ENCODE measurements at places on chromosomes 7 and 10. TPM values are rescaled to one million over a fixed set of nuclear protein-coding genes. Genes with fewer than 3 reads are reported as not detected.

DNA sequence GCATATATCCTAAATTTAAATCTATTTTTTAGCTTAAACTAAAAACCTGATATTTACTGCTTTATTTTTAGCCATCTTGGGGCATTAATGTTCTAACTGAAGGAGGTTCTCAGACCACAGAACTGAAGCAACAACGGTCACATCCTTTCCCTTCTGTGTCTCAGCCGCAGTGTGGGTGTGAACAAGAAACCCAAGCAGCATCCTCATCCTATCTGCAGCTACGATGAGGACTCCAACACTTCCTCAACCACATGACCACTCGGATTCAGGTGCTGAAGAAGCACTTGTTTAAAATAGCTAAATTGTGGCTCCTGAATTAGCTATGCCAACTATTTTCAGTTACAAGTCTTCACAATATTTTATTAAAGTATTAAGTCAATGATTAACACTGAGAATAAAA lies 5.3 kb downstream of the ESYT2 start:
- H3K27ac ChIP-seq: no peak overlapping the region
- H3K4me3 ChIP-seq: no peak overlapping the region
- DNase-seq: no peak
- H3K4me1 ChIP-seq: peaks cover 6% of the 10 kb centered on the region
- no peaks in the 10 kb centered on the region for H3K27me3 ChIP-seq

GRCh38 chr10:3484306-3485056 lies 300.5 kb downstream of the KLF6 start:
- no peaks in the 10 kb centered on the region for H3K27me3 ChIP-seq
- no peak for DNase-seq
- H3K27ac ChIP-seq: no peak overlapping the region
- H3K36me3 ChIP-seq: no peaks in the 10 kb centered on the region
- peaks cover 17% of the 10 kb centered on the region for H3K4me1 ChIP-seq
- H3K4me3 ChIP-seq: no peak overlapping the region

The MYH16 gene
- polyA plus RNA-seq: 0.01 TPM

- DNase-seq: no peak
- H3K4me1 ChIP-seq: no peaks in the 10 kb centered on the region
- no peak overlapping the region for H3K27ac ChIP-seq
Observed at GRCh38 chr7:6460303-6460702, 12.5 kb upstream of the DAGLB start.

The CTAGE8 gene
- 11.2 TPM for polyA plus RNA-seq

The BTBD16 gene
- 0.79 TPM for polyA plus RNA-seq

DNA sequence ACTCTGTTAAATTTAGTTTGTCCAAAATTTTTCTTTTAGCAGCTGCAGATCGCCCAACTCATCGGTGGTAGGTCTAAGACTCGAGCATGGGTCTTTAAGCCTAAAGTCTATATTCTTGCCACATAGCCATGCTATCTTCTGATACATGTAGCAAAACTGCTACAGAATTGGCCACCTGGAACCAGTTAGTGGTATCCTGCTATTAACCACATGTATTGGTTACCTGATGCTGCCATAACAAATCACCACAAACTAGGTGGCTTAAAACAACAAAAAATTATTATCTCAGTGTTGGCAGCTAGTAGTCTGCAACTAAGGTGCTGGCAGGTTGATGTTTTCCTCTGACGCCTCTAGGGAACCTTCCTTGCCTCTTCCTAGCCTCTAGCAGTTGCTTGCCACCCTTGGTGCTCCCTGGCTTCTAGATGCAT lies 96.7 kb upstream of the PIK3CG start:
- no peaks in the 10 kb centered on the region for H3K36me3 ChIP-seq
- H3K27ac ChIP-seq: no peak overlapping the region
- no peaks in the 10 kb centered on the region for H3K27me3 ChIP-seq
- no peak for DNase-seq
- no peak overlapping the region for H3K4me3 ChIP-seq

GRCh38 chr10:109504401-109504800 lies 418.9 kb downstream of the XPNPEP1 start:
- H3K36me3 ChIP-seq: no peaks in the 10 kb centered on the region
- no peaks in the 10 kb centered on the region for H3K4me1 ChIP-seq
- no peak overlapping the region for H3K4me3 ChIP-seq
- no peaks in the 10 kb centered on the region for H3K27me3 ChIP-seq
- H3K27ac ChIP-seq: no peak overlapping the region

The CYP2C19 gene
- polyA plus RNA-seq: 26.9 TPM

- peaks cover 6% of the 10 kb centered on the region for H3K4me1 ChIP-seq
- peak overlapping the region; percentile 85 for H3K27ac ChIP-seq
- peak overlapping the region; percentile 60 for H3K4me3 ChIP-seq
Observed at GRCh38 chr10:45000138-45000751, 478 bp upstream of the ZNF22 start.

DNA sequence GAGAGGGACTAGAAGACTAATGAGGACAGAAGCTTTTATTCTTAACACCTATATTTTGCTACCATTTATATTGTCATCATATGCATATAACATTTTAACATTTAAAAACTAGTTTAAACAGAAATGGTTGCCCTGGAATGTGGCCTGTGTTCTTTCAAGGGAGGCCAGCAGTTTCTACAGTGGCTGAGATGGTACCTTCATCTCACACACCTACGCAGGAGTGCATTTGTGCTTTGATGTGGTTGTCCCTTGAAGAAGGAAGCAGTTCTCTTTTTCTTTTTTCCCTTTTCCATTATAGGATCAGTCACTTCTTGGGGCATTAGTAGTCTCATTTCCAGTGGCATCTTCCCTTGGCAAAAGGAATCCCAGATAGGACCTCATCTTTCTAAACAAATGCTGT lies 38.9 kb downstream of the KIAA1217 start:
- H3K36me3 ChIP-seq: peaks cover 4% of the 10 kb centered on the region
- DNase-seq: no peak
- H3K4me1 ChIP-seq: no peaks in the 10 kb centered on the region
- H3K27me3 ChIP-seq: no peaks in the 10 kb centered on the region

DNA sequence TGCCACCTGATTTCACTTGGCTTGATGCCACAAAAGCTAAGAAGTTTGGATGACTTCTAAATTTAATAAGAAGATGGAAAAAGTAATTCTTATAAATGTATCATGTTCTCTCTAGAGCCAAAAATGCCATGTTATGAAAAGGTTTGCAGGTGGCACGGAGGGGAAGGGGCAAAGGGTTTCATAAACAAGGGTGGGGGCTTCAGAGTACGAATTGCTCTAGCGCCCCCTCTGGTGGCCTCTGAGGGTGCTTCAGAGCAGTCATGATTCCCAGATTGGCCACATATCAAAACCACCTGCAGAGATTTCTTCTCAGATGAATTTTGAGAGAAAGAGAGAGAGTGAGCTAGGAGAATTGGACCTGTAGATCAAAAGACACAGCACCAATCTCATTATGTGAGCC lies 208.6 kb upstream of the YAE1 start:
- peaks cover 8% of the 10 kb centered on the region for H3K27me3 ChIP-seq
- DNase-seq: no peak
- H3K27ac ChIP-seq: no peak overlapping the region
- no peak overlapping the region for H3K4me3 ChIP-seq
- no peaks in the 10 kb centered on the region for H3K4me1 ChIP-seq
- no peaks in the 10 kb centered on the region for H3K36me3 ChIP-seq

The CALY gene
- 6.8 TPM for polyA plus RNA-seq

GRCh38 chr7:155809332-155809946 lies 2.8 kb downstream of the SHH start:
- H3K27ac ChIP-seq: peak overlapping the region; percentile 98
- H3K4me3 ChIP-seq: peak overlapping the region; percentile 82
- no peaks in the 10 kb centered on the region for H3K36me3 ChIP-seq
- peaks cover 43% of the 10 kb centered on the region for H3K4me1 ChIP-seq
- peaks cover 90% of the 10 kb centered on the region for H3K27me3 ChIP-seq

DNA sequence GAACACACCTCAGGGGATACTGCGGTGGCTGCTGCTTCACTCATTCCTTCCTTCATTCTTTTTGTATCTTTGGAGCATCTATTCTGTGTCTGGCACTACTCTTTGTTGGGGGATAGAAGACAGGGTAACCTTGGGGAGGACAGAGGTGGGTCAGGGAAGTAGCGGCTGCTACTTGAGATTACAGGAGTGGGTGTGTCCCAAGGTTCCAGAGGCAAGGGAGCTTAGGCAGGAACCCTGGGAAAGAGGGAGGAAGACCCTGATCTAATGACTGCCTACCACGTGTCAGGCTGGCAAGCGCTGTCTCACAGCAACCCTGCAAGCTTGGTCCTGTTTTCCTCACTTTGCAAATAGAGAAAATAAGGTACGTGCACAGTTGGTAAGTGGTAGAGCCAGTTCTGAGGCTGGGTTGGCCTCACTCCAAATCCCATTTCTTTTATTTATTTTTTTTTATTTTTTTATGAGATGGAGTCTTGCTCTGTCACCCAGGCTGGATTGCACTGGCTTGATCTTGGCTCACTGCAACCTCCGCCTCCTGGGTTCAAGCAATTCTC lies 985.9 kb upstream of the ZNF722 start:
- H3K4me3 ChIP-seq: no peak overlapping the region
- H3K27me3 ChIP-seq: no peaks in the 10 kb centered on the region
- H3K4me1 ChIP-seq: no peaks in the 10 kb centered on the region
- no peak for DNase-seq

The FKBP6 gene
- 0.04 TPM for polyA plus RNA-seq

DNA sequence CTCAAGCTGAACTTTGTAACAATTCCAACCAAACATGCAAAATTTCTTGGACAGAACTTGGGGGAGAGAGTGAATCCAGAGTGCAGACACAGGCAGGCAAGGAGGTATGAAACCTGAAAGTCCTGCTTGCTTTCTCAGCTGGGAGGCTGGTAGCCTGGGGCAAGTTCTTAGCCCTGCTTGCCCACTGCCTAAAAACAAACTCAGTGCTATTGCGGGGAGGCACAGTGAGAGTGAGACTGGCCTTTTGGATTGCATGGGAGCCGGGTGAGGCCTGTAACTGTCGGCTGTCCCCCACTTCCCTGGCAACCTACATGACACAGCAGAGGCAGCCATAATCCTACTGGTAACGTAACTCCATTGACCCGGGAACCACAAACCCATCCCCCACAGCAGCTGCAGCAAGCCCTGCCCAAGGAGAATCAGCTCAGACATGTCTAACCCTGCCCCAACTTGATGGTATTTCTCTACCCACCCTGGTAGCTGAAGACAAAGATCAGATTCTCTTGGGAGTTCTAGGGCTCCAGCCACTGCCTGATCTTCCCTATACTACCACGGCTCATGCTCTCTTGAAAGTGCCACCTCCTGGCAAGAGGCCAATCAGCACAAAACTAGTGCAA lies 663.6 kb downstream of the GRM8 start:
- H3K27me3 ChIP-seq: no peaks in the 10 kb centered on the region
- H3K4me3 ChIP-seq: no peak overlapping the region
- DNase-seq: no peak
- no peaks in the 10 kb centered on the region for H3K36me3 ChIP-seq
- H3K27ac ChIP-seq: no peak overlapping the region
- no peaks in the 10 kb centered on the region for H3K4me1 ChIP-seq

GRCh38 chr7:41256186-41256945 lies 446.5 kb downstream of the INHBA start:
- H3K36me3 ChIP-seq: no peaks in the 10 kb centered on the region
- no peak for DNase-seq
- no peaks in the 10 kb centered on the region for H3K4me1 ChIP-seq
